ENCODE measurements at places on chromosomes 4 and X.
A peak's percentile ranks its signal among the peaks of the same experiment; 100 is the strongest.

- no peak for DNase-seq
Observed at GRCh38 chrX:373641-374471, 12.9 kb downstream of the PPP2R3B start.

DNA sequence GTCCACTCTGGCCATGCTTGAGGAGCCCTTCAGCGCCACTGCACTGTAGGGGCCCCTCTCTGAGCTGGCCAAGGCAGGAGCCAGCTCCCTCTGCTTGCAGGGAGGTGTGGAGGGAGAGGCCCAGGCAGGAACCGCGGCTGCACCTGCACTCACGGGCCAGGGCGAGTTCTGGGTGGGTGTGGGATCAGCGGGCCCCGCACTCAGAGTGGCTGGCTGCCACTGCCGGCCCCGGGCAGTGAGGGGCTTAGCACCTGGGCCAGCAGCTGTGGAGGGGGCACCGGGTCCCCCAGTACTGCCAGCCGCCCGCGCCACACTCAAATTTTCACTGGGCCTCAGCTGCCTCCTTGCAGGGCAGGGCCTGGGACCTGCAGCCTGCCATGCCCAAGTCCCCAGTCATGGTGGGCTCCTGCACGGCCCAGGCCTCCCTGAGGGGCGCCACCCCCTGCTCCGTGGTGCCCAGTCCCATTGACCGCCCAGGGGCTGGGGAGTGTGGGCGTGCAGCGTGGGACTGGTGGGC lies 347.2 kb upstream of the SPOCK3 start:
- DNase-seq: no peak

DNA sequence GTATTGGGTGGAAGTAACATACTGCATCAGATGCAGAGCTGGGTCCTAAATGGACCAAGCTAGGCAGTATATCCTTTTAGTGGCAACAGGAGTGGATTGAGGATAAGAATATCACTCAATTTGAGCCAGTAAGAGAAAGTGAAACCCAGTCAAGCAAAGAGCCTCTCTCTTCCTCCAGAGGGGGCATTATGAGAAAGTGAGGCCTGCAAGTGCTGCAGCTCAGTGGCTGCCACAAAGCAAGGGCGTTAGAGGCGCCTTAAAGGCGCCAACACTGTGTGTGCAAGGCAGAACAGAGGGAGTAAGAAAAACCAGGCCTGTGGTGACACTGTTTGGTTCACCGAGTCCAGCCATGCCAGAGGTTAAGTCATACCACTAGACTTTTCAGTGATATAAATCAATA lies 17.5 kb downstream of the STX18 start:
- DNase-seq: no peak

GRCh38 chr4:8155048-8155447 lies 3.6 kb downstream of the ABLIM2 start:
- no peak for DNase-seq

GRCh38 chrX:18354369-18355223 lies at the start of gene SCML2:
Gene SCML2, minus strand, starts transcription at chrX:18354688. Its CDS starts 20,617 bp downstream, at chrX:18334071.
- DNase-seq: peak; percentile 5

DNA sequence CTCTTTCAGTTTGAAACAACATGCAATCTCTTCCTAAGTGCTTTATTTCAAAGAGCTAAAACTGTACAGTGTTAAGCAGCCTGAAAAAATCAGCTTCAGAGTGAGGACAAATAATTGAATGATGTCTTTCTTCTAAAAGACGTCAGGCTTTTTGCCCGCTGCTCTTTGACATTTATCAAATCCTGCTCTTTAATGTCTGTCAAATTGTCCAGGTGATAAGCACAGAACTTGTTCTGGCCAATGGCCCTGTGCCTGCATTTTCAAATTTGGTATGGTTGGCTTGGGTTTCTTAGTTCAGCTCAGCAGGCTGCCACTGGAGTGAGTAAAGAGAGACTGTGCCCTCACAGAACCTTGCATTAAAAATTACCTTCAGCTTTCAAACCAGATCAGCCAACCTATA lies 712.9 kb upstream of the LCORL start:
- DNase-seq: no peak

DNA sequence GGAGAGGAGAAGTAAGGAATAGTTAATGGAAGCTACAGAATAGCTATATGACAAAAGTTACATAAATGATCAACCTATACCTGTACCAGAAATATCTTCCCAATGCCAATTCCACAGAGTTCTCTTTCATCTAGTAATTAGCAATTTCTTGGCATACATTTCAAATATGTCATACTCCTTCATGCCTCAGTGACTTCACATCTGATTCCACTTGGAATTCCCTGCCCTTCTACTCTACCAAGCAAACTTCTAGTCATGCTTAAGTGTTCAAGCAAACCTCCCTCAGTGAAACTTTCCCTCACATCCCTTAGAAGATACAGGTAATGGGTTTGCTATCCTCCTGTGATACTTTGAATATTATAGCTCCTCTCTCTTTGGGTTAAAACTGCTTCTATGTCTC lies 127.1 kb downstream of the KLHL13 start:
- no peak for DNase-seq

Data from hypothalamus (tissue), 51 donors.